ENCODE measurements at places on chromosomes 6 and 20.

DNA sequence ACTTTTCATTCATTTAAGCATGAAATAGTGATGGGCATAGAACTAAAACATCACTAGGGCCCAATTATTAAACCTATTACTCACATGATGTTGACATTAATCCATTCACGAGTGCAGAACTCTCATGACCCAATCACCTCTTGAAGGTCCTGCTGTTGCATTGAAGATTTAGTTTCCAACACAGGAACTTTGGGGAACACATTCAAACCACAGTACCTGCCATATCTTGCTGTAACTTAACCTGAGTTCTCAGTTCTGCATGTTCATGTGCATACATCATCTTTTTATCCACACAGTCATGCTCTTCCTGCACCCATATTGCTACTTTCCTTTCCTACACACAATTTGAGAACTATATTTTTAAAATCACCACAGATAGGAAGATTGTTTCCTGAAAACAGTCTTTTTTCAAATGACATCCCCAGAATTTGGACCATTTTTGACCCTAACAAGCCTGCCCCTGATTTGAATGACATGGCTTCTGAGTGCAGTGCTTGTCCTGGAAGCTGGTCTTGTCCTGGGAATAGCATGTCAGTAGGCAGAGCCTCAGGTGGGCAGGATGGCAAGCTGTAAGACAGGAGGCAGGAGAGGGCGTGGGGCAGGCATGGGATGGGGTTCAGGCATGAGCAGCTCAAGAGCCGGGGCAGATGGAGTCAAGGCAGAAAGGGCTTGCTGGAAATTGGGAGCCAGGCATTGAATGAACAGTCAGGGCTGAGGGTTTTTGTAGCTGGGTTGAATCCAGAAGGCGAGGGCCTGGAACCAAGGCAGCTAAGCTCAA, 49.2 kb upstream of the FOXC1 start:
- H3K27ac ChIP-seq, result no peak overlapping the region
- peaks cover 1% of the 10 kb centered on the region for H3K4me1 ChIP-seq
- H3K36me3 ChIP-seq, result no peaks in the 10 kb centered on the region
- H3K27me3 ChIP-seq, result peaks cover 3% of the 10 kb centered on the region
- no peak overlapping the region for H3K4me3 ChIP-seq

DNA sequence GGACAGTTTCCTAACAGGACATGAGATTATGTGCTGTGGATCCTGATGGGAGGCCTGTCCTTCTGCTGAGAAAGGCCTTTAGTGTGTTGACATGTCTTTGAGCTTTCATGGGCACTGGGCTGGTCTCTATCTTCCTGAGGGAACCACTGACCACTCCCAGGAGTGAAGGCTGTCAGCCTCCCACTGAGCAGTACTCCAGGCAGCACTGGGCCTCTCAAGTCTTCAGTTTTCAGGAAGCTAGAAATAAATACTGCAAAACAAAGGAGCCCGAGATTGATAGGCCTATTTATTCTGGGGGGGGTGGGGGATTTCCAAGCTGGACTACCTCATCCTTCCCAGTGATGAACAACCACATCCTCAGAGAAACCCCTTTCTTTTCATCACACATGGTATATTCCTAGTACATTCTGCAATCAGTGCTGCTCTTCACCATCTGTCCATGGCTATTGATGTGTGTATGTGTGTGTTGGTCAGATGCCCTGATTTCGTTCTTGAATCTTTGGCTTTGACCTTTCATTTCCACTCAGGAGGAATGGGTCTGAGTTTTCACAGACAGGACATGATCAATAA, 180.9 kb upstream of the SPTLC3 start:
- no peak overlapping the region for H3K4me3 ChIP-seq
- no peak for DNase-seq
- H3K4me1 ChIP-seq, result no peaks in the 10 kb centered on the region
- no peaks in the 10 kb centered on the region for H3K27me3 ChIP-seq

DNA sequence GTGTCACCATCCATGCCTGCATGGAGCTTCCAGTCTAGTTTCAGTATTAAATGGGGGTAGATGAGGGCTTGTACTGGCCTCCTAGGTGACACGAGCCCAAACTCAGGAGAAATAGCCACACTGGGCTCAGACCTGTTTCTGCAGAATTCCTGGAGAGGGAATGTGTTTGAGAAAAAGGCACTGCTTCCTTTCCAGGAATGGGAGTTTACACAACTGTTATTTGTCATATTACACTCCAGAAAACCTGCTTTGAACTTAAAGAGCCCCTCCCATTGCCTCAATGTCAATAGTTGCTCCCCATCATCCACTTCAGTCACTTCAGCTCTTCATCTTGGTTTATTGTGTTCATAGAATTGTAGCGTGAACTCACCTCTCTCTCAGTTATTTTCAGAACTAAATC, 151.5 kb downstream of the CFAP61 start:
- no peak overlapping the region for H3K4me3 ChIP-seq
- H3K27ac ChIP-seq, result no peak overlapping the region
- H3K4me1 ChIP-seq, result no peaks in the 10 kb centered on the region
- peaks cover 6% of the 10 kb centered on the region for H3K27me3 ChIP-seq

GRCh38 chr6:7906741-7907140, 3.8 kb downstream of the TXNDC5 start:
- H3K27ac ChIP-seq, result no peak overlapping the region
- DNase-seq, result no peak
- no peaks in the 10 kb centered on the region for H3K27me3 ChIP-seq
- no peaks in the 10 kb centered on the region for H3K36me3 ChIP-seq
- H3K4me1 ChIP-seq, result peaks cover 18% of the 10 kb centered on the region
- H3K4me3 ChIP-seq, result no peak overlapping the region

DNA sequence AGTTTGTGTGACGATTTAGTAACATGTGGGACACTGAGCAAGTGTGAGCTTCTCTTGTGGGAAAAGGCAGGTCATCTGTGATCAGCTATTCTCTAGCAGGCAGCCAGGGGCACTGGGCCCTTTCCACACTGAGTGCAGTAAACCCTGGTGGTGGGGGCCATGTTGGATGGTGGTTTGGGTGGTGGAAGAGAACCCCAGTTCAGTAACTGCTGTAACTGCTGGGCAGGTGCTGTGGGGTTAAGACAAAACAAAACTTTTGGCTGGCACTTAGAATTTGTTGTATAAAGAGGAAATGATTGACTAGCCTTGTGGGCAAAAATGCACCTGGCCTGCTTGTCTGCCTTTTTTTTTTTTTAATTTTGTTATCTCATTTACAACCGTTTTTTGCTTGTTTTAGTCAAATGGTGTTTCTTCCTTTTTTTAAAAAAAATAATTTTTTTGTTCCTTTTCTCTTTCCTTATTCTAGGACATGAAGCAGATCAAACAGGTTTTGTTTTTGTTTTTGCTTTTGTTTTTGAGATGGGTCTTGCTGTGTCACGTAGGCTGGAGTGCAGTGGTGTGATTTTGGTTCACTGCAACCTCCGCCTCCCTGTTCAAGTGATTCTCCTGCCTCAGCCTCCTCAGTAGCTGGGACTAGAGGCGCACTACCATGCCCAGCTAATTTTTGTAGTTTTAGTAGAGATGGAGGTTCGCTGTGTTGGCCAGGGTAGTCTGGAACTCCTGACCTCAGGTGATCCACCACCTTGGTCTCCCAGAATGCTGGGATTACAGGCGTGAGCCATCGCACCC, 59.8 kb downstream of the IGF2R start:
- H3K4me3 ChIP-seq, result no peak overlapping the region
- peaks cover 40% of the 10 kb centered on the region for H3K4me1 ChIP-seq
- H3K27me3 ChIP-seq, result no peaks in the 10 kb centered on the region
- peak overlapping the region; percentile 56 for H3K27ac ChIP-seq
- peaks cover 35% of the 10 kb centered on the region for H3K36me3 ChIP-seq
- no peak for DNase-seq

Measured in HFFc6 (cell line).